ENCODE measurements at places on chromosomes 3 and 15. TPM values are rescaled to one million over a fixed set of nuclear protein-coding genes. Genes with fewer than 3 reads are reported as not detected.

DNA sequence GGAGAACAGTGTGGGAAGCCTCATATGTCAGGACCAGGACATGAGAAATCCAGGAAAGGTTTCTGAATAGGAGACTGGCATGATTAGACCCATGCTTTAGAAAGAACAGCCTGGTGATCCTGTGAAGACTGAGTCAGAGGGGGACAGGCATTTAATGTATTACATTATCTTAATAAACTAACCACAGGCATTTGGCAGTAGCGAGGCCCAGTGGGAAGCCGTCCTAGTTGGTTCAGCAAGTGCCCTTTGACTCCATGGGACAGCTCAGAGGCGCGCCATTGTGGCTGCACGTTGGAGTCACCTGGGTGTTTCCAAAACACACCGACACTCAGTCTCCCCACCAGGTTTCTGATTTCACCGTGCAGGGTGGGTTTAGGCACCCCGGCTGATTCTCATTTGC is 90.5 kb upstream of the DGKG start:
- DNase-seq, result no peak

DNA sequence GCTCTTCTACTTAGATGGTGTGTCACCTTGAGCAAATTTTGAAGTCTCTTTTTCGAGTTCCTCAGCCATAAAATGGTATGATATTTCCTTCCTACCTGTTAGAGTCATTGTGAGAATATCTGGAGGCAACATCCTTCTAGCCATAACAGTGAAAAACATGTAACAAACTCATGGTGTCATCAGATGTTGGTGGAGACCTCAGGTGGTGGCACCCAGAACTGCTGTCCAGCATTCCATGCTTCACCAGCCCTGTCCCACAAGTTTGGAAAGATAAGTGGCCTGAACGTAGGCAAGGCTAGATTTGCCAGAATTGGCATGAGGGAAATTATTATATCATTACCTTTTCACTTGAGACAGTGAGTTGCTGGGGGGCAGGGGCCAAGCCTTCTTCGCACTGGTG is 30.4 kb downstream of the GASK1A start:
- DNase-seq, result no peak

DNA sequence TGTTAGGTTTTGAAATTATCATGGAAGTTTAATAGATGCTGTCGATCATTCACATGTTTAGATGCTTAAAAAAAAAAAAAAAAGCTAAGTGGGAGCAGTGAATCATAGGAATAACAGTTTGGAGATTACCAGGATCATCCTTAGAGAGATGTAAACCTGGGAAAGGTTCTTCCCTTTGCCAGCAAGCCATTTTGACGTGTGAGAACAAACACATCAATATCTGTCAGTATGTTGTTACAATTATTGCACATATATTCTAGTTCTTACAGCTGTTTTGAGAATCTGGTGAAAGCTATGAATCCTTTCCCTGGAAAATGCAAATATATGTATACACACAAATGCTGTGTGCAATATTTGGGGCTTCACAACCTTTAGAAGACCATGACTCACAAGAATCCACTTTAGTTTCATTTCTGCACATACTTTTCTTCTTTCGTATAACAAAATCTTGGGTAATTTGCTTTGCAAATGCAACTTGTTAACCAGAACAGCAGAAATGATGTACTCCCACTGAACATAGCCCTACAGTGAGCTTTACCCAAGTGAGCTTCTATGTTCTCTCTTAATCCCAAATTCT is 12.0 kb downstream of the NFKBIZ start:
- DNase-seq, result peak; percentile 58

DNA sequence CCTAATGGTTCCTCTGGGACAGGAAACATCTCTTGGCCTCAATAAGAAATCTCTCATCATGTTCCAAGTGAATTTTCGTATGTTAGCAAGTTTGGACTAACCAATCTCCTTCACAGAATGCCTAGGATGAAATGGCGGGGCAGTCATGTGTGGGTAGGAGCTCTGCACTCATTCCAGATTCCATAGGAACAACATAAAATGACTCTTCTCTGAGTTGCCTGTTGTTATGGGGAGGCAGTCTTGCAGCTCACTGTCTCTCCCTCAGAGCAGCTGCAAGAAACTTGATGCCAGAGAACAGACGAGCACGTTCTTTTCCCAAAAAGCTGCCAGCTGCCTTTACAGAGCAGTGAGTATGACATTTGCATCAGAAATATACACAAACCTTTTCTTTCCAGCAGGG is 34.1 kb downstream of the SPATA12 start:
- DNase-seq, result no peak

GRCh38 chr3:127166501-127167065 is 26.3 kb upstream of the PRR23E start:
- no peak for DNase-seq

- no peak for DNase-seq
Observed at GRCh38 chr15:79632457-79632856, 200.3 kb downstream of the MINAR1 start.

DNA sequence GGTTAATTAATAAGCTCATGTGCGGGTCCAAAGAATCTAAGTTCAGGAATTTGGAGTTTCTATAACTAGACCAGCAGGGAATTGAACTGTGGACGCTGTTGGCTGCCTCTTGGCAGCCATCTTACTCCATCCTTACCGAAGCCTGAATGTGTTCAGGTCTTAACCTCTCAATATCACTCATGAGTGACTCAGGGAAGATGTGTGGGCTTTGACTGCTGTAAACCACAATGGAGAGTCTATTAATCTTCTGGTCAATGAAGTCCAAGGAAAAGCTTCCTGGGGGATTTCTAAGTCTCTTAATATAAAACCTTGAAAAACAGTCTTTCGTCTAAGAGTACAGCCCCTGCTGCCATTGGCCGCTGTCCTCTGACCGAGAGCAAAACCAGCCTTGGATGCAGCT is 46.7 kb upstream of the OXTR start:
- no peak for DNase-seq

GRCh38 chr3:170622369-170623159 is 36.7 kb upstream of the SLC7A14 start:
- DNase-seq, result no peak

DNA sequence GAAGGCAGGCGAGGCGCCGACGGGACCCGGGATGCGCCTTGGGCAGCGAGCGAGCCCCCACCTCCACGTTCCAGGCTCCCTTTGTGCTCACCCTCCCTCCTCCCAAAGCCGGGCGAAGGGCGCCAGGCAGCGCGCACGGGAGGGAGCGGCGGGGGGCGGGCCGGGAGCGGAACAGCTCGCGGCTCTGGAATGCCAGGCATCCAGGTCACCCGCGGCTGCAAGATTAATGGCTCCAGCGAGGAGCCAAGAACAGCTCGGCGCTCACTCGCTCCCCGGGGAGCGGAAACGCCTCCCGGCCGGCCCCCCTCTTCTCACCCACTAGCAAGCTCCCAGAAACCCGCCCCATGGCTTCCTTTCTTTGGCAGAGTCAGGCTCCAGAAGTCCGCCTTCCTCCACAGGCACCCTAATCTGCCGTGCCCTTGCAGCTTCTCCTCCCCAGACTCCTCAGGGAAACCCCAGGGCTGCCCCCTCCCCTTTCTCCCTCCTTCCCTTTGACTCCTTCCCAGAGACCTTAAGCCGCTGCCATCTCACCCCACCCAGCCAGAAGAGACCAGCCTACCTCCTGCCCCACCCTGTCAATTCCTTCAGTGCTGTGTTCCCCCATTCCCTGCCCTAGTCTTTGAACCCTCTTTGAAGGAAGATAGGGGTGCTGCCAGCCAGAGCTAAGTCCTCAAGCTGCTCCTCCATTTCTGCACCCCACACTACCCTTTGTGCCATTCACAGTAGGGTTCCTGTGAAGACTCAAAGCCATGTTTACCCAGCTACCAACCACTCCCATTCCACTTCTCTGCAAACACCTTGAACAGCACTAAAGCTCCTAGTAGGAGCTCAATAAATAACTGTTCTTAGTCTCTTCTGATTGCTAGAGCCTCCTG is 9.9 kb downstream of the AMOTL2 start:
- no peak for DNase-seq

DNA sequence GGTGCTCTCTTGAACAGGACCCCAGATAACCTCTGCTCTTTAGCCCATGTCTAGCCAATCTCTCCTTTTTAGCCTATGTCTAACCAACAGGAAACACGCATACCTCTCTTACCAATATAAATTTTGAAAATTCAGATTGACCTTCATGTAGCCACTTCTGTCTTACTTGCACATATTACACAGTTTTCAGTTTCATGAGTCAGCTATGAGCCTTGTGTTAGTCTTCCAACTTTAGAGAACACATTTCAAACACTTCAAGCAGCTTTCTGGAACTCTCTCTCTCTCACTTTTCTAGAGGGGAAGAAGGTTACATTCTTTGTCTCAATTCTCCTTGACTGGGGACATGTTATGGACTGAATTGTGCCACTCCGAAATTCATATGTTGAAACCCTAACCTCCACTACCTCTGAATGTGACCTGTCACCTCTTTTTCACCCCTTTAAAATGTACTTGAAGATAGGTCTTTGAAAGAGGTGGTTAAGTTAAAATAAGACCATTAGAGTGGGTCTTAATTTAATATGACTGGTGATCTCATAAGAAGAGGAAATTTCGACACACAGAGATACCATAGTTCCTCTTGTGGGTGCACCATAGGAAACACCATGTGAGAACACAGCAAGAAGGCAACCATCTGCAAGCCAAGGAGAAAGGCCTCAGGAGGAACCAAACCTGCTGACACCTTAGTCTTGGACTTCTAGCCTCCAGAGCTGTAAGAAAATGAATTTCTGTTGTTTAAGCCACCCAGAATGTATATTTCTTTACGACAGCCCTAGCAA is 480.3 kb upstream of the ALCAM start:
- no peak for DNase-seq

- no peak for DNase-seq
Observed at GRCh38 chr3:188326968-188327367, 173.0 kb downstream of the LPP start.

GRCh38 chr3:130758624-130759369 is 12.2 kb upstream of the PIK3R4 start:
- DNase-seq, result no peak

GRCh38 chr15:41231422-41232226 is 556 bp downstream of the CHP1 start:
- DNase-seq, result no peak

DNA sequence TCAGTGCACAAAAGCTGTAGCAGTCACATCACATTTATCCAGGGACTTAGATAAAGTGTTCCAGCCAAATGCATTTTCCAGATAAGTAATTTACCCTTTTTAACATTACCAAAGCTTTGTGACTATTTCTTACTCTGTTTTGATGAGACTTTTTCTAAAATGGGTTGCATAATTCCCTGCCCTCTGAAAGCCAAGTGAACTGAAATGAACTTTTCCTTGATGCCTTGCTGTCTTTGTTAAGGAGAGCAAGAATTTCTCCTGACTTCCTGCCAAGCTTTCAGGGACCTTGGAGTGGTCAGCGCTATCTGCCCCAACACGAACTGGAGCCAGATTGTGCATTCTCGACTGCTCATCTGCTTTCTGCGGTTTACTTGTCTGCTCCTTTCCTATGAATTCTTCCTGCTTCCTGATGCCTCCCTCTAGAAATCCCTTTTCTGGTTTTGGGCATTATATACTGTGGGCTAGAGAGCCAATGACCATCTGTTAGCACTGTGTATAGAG is 34.8 kb downstream of the EIF4E3 start:
- DNase-seq, result no peak

GRCh38 chr3:72520690-72521308 is 327.4 kb downstream of the SHQ1 start:
- no peak for DNase-seq

- DNase-seq, result peak; percentile 26
Observed at GRCh38 chr3:134312072-134312872, 61.6 kb upstream of the RYK start.

GRCh38 chr3:197485143-197485542 is 70.6 kb downstream of the BDH1 start:
- no peak for DNase-seq

DNA sequence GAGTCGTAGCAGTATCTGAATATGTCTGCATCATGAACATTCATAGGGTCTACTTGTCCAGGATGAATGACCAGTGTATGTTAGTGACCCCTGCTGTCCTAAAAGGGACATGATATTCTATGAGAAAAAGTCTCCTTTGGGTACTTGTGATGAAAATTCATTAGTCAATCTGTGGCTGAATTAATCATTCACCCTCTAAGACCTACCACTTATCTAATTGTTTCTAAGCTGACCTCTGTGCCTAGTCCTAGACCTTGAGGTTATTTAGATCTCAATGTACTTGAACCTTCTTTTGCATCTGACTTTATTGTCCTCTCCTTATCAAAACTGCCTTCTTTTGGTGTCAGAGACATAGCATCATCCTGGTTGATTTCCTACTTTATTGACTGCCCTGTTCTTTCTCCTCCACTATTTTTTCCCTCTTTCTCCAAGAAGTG is 799.3 kb downstream of the DIPK2A start:
- peak; percentile 47 for DNase-seq

- DNase-seq, result no peak
Observed at GRCh38 chr3:32421185-32421584, 29.5 kb downstream of the CMTM7 start.

DNA sequence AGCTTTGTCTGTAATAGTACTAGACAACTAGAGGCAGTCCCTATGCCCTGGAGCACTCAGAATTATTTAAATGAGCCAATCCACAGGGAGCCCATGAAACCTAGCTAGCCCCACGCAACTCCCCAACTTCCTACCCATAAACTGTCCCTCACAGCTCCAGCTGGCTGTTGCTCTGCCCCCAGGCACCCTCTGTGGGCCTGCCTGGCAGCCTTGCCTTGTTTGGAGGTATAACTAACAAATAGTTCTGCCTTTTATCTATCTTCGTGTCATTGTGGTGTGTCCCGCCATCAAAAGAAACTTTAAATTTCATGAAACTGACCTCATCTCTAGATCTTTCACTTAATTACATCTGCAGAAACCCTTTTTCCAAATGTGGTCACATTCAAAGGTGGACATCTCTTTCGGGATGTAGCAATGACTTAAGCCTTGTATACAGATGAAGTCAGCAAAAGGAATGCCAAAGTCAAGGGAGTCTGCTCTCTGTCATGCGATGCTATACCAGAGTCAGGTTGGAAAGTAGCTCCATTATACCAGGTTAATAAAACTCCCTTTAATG is 1.8 kb upstream of the RTP3 start:
- no peak for DNase-seq

DNA sequence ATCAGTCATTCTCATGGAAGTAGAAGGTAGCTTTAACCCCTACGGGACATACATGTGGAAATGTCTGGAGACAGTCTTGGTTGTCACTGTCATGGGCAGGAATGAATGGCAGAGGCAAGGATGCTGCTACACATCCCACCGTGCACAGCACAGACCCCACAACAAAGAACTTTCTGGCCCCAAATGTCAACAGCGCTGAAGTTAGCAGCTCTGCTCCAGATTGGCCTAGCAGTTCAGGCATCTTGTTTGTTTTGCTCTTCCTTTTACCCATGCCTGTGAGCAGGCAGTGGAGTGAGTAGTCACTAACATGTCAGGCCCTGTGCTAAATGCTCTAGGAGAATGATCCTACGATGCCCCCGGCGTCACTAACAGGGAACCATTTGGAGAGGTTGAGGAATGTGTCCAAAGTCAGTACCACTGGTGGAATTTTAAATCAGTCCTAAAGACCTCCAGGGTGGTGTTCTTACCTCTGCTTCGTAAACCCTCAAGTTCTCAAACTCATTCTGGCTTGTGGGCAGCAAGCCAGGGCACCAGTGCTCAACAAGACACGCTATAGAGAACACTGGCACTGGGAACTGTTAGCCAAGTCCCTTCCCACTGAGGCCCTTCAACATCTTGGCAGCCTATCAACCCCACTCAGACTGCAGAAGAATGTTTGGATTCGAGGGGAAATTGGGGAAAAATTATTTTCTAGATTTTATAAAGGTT is 142.2 kb downstream of the FOXP1 start:
- no peak for DNase-seq

Gene KCNMB2
- total RNA-seq, result not detected

Gene LIPC
- 0.27 TPM for total RNA-seq

Gene TMEM39A
- 40.7 TPM for total RNA-seq

Gene MYO5C
- total RNA-seq, result 41.2 TPM

Gene UBP1
- total RNA-seq, result 42.0 TPM

Gene DUOXA1
- under 0.01 TPM for total RNA-seq
